ENCODE measurements at places on chromosomes 3 and 15. TPM values are rescaled to one million over a fixed set of nuclear protein-coding genes. Genes with fewer than 3 reads are reported as not detected.

TRH gene
- 1.0 TPM for polyA plus RNA-seq

SHC4 gene
- 0.38 TPM for polyA plus RNA-seq

GOLGA8G gene
- not detected for polyA plus RNA-seq

SHF gene
- polyA plus RNA-seq = 17.5 TPM

CHL1 gene
- polyA plus RNA-seq = 35.7 TPM

GABPB1 gene
- polyA plus RNA-seq = 7.0 TPM

IP6K2 gene
- polyA plus RNA-seq = 119 TPM

ROBO1 gene
- 49.5 TPM for polyA plus RNA-seq

ABI3BP gene
- polyA plus RNA-seq = 62.5 TPM

SEMA4B gene
- 24.4 TPM for polyA plus RNA-seq

IQCF5 gene
- not detected for polyA plus RNA-seq

PLSCR2 gene
- not detected for polyA plus RNA-seq

FAH gene
- 25.9 TPM for polyA plus RNA-seq

MPI gene
- polyA plus RNA-seq = 42.4 TPM

SLC25A26 gene
- 27.7 TPM for polyA plus RNA-seq

POC1A gene
- polyA plus RNA-seq = 1.1 TPM

NMB gene
- 7.3 TPM for polyA plus RNA-seq

KNG1 gene
- polyA plus RNA-seq = not detected

RNF111 gene
- 33.0 TPM for polyA plus RNA-seq

MKRN2OS gene
- not detected for polyA plus RNA-seq

SCAMP5 gene
- polyA plus RNA-seq = 4.6 TPM

GOLGA8T gene
- polyA plus RNA-seq = not detected

CILP gene
- polyA plus RNA-seq = 1.6 TPM

FANCI gene
- 3.0 TPM for polyA plus RNA-seq
